ENCODE measurements at places on chromosomes 2 and 18.

GRCh38 chr2:203237346-203238238 lies 1.2 kb upstream of the CYP20A1 start:
- DNase-seq, result no peak

DNA sequence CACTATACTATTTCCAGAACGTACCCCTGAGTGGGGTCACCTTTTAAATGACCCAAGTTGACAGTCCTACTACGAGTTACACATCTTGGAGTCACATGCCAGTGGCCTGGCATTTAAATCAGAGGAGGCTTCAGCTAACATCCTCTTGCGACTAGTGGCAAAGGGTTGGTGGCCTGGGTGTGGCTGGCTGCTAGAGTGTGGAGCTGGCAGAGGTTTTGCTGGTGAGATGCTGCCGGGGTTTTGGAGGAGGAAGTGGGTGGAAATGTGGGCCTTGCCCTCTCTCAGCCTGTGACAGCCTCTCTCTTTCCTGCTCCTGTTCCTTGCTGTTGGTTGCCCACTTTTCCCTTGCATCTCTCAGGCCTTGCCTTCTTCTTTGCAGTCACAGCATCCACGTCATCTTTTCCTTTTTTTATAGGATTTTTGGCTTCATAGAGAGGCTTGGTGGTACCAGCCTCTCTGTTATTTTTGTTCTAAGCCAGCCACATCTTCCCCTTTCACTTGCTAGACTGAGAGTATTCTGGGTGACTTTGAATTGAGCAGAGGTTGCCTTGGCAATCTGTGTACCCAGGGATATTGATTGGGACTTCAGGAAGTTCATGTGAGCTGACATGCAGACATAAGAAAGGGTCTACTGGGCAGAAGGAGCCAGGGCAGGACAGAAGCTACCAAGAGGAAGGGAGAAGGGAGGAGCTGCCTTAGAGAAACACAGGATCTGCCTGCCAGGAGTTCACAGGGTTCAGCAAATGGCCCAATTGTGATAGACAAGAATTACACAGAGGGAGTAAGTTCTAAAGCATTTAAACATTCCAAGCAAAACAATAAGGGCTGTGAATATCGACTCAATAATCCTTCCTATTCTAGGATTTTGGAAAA lies 55.4 kb downstream of the CDC42EP3 start:
- DNase-seq, result no peak

GRCh38 chr2:3238951-3239841 lies 138.4 kb downstream of the EIPR1 start:
- DNase-seq, result no peak

- no peak for DNase-seq
These were observed 1268.6 kb downstream of the LRP1B start for GRCh38 chr2:140862181-140862580.

DNA sequence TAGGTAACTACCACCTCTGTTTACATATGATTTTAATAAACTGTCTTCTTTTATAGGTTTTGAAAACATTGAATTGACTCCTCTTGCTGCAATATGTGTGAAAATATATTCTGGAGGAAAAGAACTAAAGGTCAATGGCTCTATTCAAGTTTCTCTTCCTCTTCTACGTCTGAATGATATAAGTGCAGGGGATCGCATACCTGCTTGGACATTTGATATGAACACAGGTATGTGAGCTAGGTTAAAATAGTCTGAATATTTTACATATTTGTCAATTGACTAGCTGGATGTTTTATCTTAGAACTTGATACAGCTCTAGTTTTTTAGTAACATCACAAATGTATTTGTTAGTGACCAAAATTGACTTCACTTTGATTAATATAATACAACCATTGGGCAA lies 57.2 kb downstream of the FAM171B start:
- no peak for DNase-seq

DNA sequence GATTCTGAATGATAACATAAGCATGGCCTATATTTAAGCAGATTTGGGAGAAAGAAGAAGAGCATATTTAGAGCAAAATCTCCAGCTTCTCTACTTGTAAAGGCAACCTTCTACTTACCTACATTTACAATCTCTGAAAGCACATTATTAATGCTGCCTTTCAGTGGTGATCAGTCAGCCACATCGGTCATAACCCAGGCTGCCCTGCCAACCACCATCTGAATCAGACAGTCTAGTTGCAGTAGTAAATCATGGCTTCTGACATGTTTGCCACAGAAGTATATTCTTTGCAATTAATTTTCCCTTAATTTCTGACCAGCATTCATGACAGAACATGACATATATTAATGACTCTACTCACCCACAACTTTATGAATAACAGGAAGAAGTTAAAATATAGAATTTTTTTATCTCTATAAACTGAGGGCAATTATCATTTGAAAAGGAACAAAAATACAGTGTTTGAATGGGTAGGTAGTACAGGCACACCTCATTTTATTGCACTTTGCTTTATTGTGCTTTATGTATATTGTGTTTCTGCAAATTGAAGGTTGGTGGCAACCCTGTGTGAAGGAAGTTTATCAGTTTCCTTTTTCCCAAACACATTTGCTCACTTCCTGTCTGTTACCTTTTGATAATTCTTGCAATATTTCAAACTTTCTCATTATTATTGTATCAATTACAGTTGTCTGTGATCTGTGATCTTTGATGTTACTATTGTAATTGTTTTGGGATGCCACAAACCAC lies 531.6 kb upstream of the CHAC2 start:
- DNase-seq, result no peak
